ENCODE measurements at places on chromosomes 7 and 10. TPM values are rescaled to one million over a fixed set of nuclear protein-coding genes. Genes with fewer than 3 reads are reported as not detected.

Gene ADARB2
- not detected for total RNA-seq

GRCh38 chr7:156746891-156747290 is 106.3 kb downstream of the RNF32 start:
- no peak for DNase-seq

DNA sequence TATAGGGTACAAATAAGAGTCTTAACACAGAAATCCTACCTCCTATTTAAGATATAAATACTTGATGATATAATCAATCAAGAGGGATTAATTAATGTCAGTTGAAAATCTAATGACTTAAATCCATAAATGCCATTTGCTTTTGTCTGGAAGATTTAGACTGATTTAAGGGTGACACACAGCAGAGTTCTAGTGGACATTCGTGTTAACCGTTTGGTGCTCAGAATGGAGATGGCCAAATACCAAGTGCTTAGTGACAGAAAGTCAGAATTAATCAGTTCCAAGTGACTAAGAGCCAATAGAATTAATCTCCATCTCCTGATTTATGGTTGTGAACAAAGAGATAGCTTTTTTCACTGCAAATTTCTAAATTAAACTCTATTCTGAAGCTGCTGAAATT is 36.2 kb downstream of the NAMPT start:
- DNase-seq = no peak

- DNase-seq = no peak
These were observed 114.2 kb upstream of the ADAM12 start for GRCh38 chr10:126502441-126502840.

GRCh38 chr10:97067716-97068391 is 117.9 kb downstream of the SLIT1 start:
- DNase-seq = no peak
